Stimulated activated CD4-positive, alpha-beta T cell treated with anti-CD3 and anti-CD28 coated beads, TNF-alpha, amount 100 ng/mL, for 24 hours (primary cell): ENCODE measurements at places on chromosomes 6 and 20.

GRCh38 chr6:105488516-105489215, 85.8 kb upstream of the PREP start:
- no peak for DNase-seq

GRCh38 chr6:95768539-95768938, 191.2 kb downstream of the MANEA start:
- DNase-seq = no peak

DNA sequence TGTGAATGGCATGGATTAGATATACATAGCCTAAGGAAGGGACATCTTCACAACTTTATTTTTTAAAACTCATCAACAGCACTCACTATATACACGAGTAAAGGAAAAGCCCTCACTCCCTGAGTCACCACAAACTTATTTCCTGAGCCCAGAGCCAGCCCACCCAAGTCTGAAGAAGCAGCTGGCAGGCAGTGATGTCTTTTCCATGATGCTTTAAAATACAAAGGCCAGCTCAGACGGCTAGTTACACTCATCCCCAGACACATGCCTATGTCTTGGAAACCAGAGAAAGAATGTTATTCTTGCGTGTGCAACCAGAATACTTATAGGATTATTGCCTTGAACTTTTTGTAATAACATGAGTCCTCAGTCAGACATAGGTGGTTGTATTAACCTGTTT, 114.4 kb downstream of the ADGRG6 start:
- DNase-seq = no peak

DNA sequence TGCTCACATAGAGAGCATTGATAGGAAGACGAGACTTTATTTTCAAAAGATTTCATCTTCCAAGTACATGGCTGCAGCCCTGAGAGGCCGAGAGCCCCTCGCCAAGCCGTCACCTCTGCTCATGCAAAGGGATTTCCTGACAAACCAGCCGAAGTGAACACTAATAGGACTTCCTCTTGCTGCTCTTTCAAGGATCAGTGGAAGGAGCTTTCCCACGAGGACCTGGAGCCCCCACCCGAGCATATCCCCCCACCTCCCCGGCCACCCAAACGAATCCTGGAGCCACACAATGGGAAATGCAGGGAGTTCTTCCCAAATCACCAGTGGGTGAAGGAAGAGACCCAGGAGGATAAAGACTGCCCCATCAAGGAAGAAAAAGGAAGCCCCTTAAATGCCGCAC, 69.3 kb downstream of the PTPN1 start:
- no peak for DNase-seq

- DNase-seq = peak; percentile 82
Measured at GRCh38 chr6:144149894-144150709, at the start of gene STX11. Gene STX11 (plus strand): TSS chr6:144150517. CDS start chr6:144186628, 36,111 bp downstream.

DNA sequence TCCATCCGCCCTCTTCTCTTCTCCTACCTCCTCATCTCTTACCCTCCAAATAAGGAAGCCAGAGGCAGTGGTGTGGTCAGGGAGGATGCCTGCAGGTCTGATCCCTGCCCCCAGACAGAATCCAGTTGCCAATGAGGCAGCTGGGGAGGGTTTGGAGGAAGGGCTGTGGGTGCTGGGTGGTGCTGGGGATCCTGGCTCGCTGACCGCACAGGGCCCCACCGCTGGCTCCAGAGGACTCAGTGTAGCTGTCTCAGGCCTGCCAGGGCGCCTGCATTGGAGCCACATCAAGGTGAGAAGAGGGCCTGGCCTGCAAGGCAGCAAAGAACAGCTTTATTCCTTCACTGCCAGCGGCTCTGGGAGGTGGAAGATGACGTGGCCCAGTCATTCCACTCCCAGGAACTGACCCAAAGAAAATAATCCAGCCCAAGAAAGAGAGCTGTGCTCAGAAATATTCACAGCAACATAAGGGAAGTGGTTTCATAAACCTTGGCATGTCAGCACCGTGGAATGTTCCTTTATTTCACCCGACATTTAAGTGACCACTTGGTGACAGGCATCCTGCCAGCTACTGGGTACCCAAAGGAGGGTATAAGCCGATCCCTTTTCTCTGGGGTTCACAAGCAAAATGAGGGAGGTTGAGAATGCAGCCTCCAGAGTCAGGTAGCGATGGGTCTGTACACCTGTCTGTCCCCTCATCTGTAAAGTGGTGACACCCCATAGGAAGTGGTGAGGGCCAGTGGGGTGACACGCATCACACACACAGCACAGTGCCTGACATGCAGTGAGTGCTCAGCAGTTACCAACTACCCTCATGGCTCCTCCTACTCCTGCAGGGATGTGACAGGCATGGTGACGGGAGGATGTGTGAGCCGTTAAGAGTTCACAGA, 125.1 kb downstream of the SNX5 start:
- no peak for DNase-seq

DNA sequence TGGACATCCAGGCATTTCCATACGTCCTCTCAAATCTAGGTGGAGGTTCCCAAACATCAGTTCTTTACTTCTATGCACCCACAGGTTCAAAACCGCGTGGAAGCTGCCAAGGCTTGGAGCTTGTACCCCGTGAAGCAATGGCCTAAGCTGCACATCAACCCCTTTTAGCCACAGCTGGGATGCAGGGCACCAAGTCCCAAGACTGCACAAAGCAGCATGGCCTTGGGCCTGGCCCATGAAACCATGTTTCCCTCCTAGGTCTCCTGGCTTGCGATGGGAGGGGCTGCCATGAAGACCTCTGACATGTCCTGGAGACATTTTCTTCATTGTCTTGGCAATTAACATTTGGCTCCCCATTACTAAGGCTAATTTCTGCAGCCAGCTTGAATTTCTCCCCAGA, 88.9 kb upstream of the CBLN4 start:
- DNase-seq = no peak

- DNase-seq = no peak
Measured at GRCh38 chr20:31933698-31934097, 18.1 kb downstream of the PDRG1 start.

DNA sequence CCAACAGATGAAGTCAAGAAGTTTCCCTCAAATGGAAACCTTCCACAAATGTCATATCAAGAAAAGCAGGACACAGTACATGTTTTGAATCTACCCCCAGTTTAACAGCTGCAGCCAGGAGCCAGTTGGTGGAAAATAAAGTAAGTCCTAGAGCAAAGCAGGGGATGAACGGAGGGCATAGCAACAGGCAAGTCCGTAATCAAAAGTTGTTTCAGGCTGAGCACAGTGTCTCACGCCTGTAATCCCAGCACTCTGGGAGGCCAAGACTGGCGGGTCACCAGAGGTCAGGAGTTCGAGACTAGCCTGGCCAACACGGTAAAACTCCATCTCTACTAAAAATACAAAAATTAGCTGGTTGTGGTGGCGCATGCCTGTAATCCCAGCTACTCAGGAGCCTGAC, 2.4 kb upstream of the SALL4 start:
- DNase-seq = no peak

DNA sequence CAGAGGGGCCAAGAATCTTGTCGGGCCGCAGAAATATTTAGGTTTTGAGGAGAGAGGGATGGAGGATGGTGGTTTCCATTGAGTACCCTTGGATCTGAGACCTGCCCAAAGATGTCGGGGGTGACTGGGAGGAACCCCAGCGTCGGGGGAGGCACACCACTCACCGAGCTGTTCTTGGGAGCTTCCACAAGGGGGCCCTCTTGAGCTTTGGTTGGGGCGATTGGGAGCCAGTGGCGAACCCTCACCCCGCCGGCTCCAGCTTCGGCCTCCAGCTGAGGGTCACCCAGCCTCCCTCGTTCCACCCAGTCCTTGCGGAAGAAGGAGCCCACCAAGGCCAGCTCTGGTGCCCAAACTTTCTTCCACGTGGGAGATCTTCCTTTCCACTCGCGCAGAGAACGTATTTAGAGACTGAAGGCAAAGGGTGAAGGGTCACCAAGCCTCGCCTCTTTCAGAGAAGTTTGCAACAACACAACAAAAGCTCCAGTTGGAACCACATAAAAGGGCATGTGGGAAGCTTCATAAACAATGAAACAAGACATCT, 33.6 kb downstream of the APCDD1L start:
- peak; percentile 47 for DNase-seq

GRCh38 chr6:56657354-56657753, 14.7 kb upstream of the DST start:
- no peak for DNase-seq

DNA sequence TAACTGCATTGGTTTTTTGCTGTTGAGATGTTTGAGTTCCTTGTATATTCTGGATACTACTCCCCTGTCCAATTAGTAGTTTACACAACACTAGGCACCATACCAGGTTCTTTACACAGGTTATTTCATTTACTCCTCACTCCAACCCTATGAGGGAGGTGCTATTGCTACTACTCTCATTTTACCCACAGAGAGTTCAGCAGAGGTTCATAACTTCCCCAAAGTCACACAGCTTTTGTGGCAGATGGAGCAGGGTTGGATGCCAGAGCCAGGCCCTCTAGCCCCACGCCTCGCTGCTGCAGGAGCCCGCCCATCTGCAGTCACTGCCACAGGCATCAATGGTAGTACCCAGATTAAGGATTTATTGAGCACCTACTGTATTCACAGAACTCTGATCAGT, 61.7 kb upstream of the MAP3K4 start:
- no peak for DNase-seq

- DNase-seq = no peak
Measured at GRCh38 chr6:8844968-8845367, 409.6 kb upstream of the SLC35B3 start.
